ENCODE measurements at places on chromosomes 3 and 15.

DNA sequence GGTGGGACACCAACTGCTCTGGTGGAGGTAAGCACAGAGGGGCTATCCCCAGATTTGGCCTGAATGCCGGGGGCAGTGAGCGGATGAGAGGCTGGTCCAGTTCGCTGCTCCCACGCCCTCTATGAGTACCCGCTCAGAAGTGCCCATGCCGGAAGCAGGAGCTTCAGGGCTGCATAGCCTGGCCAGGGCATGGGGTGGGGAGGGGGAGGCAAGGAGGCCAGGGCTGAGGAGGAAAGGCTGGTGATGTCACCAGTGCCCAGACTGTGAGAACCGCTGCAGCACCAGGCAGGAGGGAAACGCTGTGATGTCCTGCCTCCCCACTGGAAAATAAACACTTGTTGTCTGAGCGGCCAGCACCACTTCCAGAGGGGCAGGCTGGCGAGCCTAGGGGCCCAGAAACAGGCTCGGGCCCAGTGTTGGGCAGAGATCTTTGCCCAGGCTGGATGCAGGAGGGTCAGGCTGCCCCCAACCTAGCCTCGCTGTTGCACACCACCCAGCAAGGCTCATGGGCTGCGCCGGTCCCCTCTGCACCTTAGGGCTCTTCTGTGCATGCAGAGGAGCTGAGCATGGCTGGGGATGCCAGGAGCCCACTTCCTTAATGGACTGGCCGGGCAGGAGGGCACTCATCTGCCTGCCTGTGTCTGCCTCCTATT, 10.9 kb upstream of the DLL4 start:
- DNase-seq: no peak

DNA sequence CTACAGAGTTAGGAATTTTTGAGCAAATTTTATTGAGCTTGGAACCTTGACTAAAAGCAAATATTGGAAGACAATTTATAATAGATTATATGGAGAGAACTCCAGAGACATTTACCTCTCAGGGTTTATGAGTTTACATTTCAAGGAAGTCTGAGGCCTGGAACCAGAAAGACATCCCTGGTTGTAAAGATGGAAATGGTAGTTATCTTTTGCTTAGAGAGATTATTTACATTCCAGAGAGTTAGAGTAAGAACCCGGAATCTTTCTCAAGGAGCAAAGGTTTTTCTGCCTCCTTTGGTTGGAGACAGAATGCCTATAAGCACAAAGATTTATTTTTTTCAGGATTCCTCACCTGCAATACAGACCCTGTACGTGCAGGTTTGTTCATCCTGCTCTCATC, 458.1 kb downstream of the TBL1XR1 start:
- no peak for DNase-seq

GRCh38 chr3:16118396-16118795, 56.1 kb upstream of the GALNT15 start:
- DNase-seq: no peak

DNA sequence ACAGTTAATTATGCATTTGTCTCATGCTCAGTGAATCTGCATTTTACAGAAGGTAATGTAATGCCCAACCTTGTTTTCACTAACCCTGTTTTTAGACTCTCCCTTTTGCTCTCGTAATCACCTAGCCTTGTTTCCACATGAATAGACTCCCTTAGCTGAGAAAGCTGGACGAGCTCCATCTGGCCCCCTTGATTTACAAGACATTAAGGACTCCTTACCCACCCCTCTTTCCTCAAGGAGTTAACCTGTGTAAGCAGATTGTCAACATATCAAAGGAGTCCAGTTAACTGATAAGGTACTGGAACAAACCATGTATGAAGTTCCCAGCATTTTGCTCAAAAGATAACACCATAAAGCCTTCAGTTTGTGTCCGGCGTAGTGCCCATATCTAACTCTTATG, 99.6 kb downstream of the VPS8 start:
- DNase-seq: no peak

GRCh38 chr3:165195640-165196576, at the start of gene SLITRK3:
Gene SLITRK3, minus strand, starts transcription at chr3:165196384. Its CDS starts 5,554 bp downstream, at chr3:165190830.
- DNase-seq: no peak

- DNase-seq: no peak
These were observed 3.5 kb downstream of the CHRM5 start for GRCh38 chr15:33971811-33972210.

DNA sequence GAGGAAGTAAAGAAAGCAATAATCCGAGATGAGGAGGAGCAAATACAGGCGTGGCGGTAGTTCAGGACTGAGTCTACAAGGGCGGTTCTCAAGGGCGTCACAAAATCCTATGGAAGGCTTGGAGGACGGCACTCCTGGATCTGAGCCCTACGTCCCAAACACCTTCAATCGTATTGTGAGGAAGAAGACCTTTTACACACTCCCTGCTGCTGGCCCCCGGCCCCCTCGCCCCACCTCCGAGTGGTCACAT, 747 bp downstream of the PLD1 start:
- peak; percentile 70 for DNase-seq

GRCh38 chr3:78046566-78046965, 1006.7 kb downstream of the ROBO2 start:
- DNase-seq: no peak

DNA sequence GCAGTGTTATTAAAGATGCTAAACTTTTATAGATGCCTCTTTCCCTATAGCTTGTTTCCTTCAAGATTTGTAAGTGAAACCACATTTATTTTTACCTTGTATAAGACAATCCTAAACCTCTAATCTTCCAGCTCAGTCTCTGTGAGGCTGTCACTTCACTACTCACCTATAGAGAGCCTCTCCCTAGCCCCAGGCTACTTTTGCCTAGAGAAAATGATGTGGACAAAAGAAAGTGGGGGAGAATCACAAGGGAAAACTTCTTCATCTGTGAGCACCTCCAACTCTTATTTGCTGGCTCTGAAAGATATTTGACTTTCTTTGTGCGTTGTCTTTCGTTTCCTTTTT, 74.9 kb upstream of the SCN5A start:
- no peak for DNase-seq

GRCh38 chr3:168116279-168116678, 20.6 kb upstream of the GOLIM4 start:
- no peak for DNase-seq

DNA sequence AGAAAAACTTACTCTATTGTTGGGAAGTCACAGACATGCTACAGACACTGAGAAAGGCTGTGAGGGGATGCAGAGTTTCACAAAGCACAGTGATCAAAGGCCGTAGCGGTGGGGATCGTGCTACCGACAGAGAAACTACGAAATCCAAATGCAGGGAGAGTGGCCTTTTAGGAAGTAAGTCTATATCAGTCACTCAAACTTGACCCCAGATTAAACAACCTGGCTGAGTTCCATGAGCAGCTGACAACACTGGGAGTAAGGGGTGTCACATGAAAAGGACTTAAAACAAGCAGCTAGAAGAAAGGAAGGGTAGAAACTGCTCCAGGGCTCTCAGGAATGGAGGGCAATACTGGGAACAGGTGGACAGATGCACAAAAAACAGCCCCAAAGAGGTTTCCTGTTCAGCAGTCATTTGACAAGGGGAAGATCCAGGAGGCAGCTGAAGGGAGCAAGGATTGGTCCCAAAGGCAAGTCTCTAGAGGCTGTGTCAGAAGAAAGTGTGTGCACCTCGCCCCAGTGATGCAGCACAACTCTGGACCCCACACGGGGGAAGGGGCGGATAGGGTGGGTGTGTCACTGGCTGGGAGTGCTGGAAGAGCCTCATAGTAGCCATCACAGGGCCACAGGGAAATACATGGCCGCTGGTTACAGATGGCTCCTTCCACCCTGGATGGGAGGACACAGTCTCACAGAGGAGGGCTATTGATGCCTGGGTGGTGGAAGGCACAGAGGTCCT, 20.3 kb upstream of the HDAC11 start:
- no peak for DNase-seq

- DNase-seq: peak; percentile 77
These were observed 40.4 kb downstream of the BHLHE40 start for GRCh38 chr3:5019411-5020241.

GRCh38 chr3:138395865-138396751, 38.3 kb upstream of the ESYT3 start:
- no peak for DNase-seq

DNA sequence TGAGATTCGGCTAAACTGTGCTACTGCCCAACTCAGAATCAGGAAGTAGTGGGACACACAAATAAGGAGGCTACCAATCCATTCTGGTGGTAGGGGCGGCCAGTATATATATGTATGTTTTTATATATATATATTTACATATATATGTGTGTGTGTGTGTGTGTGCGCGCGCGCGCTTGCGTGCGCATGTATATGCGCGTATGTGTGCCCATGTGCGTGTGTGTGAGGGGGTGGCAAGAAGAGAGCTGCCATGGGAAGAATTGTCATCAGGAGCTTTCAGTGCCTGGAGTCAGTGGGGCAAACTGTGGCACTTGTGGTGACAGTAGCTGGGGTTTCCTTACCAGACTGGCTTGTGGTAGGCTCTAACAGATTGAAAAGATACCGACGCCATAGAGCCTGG, 26.5 kb downstream of the GXYLT2 start:
- DNase-seq: no peak

DNA sequence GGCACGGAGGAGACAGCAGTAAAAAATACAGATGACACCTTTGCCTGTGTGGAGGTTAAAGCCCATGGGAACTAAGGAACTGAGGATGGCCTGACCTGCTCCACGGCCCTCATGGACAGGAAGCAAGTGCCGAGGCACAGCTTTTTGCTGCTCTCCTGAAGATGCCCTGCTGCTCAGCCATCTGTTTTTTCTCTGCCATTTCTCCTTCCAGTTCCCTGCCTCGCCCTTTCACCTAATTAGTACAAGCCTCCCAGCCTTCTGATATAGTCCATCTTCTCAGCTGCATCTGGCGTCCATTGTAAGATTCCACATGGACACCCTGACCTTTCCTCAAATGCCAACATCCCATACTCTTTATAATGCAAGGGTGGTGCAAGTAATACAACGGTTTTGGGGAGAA, 11.8 kb upstream of the CXCR6 start:
- no peak for DNase-seq

- no peak for DNase-seq
These were observed 518 bp downstream of the QARS1 start for GRCh38 chr3:49104052-49104426.

GRCh38 chr15:38440353-38441129, 13.4 kb upstream of the FAM98B start:
- peak; percentile 74 for DNase-seq

GRCh38 chr3:67017211-67017610, 19.1 kb downstream of the KBTBD8 start:
- no peak for DNase-seq

DNA sequence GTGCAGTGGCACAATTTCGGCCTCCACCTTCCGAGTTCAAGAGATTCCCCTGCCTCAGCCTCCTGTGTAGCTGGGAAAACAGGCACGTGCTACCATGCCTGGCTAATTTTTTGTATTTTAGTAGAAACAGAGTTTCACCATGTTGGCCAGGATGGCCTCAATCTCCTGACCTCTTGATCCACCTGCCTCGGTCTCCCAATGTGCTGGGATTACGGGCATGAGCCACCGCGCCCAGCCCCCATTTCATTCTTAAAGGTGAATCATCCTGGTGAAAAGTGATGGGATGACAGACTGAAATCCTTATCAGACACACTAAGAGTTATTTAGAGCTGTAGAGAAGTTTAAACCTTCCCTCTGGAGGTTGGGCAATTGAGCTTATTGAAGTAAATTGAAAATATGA, 24.1 kb upstream of the SERPINI2 start:
- DNase-seq: no peak

GRCh38 chr3:134667406-134667805, 16.6 kb upstream of the KY start:
- DNase-seq: no peak

DNA sequence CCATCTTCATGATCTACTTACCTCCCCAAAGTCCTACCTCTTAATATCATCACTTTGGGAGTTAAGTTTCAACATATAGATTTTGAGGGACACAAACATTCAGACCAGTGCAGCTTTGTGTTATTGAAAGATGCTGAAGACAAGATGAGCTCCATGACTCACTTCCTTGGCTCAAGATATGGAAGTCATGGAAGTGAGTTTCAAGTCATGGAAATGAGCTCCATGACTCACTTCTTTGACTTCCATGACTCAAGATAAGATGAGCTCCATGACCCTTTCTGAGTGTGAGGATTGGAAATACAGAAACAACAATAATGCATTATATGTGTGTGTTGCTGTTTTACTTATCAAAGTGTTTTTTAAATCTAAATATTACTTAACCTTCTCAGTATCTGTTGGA, 170.2 kb upstream of the TPRG1 start:
- DNase-seq: peak; percentile 85

GRCh38 chr3:113685956-113686721, 10.3 kb downstream of the USF3 start:
- DNase-seq: no peak

DNA sequence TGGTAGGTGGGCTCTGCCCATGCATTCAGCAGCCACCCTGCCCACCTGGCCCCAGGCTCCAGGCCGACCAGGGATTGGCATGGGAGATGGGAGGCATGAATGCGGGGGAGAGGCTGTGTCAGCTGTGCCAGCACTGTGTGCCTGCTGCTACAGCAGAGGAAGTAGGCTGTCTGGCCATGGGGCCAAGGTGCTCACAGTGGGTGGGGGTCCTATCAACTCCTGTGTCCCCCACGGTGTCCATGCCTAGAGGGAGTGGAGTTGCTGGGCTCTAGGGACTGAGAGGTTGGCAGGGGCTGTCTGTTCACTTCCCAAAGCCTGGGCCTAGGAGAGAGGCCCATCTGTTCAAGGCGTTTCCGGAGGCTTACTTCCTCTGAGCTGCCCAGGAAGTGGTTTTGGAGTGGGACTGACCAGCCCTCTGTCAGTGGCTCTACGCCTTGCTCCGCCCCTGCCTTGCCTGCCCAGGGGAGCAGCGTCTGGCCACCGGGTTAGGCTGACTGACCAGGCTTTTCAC, 5.8 kb downstream of the PRKCD start:
- DNase-seq: peak; percentile 90

DNA sequence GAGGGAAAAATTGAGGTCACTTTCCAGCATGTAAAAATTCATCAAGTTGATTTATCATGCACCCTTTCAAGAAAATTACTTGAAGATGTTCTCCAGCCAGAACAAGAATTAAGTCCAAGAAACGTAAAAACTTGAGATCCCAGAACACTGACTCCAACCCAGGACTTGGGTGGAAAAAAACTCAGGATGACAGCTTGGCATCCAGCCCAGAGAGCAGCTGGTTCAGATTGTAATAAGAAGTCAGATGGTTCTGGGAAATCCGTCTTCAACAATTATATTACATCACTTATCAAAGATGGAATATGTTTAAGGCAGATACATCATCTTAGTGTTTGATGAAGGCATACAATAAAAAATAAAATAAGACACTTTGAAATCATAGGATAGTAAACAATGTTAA, 23.0 kb upstream of the DNAJC13 start:
- DNase-seq: no peak

- no peak for DNase-seq
These were observed 114.7 kb upstream of the LRTM1 start for GRCh38 chr3:55042591-55042990.

- DNase-seq: no peak
These were observed 70.4 kb downstream of the TRANK1 start for GRCh38 chr3:36874424-36874823.

GRCh38 chr3:129822679-129823078, 70.8 kb downstream of the TMCC1 start:
- DNase-seq: peak; percentile 94
